Activated CD4-positive, alpha-beta T cell treated with anti-CD3 and anti-CD28 coated beads, Interleukin-2, amount 50 U/mL, for 48 hours (primary cell): ENCODE measurements at places on chromosomes 4 and X.
A peak's percentile ranks its signal among the peaks of the same experiment; 100 is the strongest.

DNA sequence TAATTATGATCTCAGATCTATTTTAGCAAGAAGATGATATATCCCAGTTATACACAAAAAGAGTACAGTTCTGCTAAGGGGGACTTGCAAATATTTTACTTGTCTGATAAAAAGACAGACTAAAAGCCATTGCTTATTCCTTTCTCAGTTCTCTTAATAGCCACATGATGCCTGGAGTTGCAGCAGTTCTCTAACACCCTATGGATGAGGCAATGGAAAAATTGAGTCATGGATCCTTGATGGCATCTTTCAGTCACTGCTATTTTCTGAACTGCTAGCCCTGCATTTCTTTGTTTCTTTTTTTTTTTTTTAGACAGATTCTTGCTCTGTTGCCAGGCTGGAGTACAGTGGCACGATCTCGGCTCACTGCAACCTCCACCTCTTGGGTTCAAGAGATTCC, 1956.7 kb downstream of the C4orf33 start:
- no peak for DNase-seq

DNA sequence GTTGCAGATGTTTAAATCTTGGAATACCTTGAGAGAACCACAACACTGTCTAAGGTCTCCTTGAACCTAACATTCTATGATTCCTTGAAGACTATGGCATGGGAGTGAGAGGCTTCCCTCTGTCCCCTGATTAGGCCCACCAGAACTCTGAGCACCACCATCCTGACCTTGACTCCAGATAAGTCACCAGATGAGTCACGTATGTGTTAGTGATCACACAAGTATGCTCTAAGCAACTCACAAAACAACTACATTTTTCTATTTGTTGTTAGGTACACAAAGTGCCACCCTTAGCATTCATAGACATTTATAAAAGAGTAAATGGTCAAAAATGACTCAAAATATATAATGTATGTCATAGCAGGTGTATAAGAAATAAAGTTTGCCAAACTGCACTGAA, 252.9 kb upstream of the CXXC4 start:
- DNase-seq, result no peak

DNA sequence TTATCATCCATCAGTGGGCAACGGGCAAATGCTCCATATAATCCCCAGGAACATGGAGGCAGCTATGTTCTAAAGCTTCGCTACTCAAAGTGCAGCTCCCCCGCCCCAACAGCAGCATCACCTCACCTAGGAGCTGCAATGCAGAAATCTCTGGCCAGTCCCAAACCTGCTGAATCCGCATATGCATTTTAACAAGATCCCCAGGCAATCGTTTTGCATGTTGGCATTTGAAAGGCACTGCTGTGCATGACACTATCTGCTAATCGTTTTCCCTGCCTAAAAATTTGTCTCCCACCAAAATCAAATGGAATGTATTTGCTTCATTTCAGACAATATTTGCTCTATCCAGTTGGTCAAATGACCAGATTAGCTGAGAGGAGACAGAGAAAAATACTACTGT, 15.2 kb downstream of the ADGRG2 start:
- no peak for DNase-seq

DNA sequence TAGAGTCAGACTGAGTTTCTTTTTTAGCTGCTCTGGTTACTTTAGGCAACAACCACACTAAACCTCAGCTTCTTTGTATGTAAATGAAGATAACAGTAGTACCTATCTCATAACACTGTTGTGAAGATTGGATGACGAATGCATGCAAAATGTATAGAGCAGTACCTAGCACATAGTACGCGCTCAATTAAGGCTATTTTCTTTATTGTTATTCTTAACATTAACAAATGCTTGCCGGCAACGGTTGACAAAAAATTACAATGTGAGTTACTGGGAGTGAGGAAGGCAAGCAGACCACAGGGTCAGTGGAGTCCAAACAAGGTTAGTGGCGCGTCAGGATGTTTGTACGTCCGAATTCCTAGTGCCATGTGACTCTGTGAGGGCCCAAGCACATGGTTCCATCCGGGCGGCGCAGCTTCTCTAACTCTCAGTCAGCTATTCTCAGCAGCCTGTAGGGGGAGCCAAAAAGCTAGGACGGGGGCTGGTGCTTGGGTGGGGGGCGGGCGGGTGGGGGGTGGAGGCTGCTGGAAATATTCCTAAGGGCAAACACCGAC, 821 bp upstream of the NALF2 start:
- no peak for DNase-seq

DNA sequence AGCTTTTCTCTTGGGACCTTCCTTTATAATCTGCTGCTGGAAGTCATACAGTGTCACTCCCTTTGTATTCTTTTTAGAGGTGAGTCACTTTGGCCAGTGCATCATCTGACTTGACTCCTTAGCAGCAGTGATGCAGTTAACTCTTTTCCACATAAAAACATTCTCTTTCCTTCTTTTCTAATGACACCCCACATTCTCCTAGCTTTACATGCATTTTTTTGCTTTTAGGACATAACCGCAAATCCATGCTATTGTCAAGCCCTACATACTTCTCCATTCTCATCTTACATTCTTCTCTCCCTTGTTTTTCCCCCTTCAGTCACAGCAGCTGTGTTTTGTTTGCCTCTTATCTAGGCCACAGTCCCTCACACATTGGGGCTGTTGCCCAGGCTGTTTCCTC, 55.1 kb downstream of the ZNF330 start:
- no peak for DNase-seq

DNA sequence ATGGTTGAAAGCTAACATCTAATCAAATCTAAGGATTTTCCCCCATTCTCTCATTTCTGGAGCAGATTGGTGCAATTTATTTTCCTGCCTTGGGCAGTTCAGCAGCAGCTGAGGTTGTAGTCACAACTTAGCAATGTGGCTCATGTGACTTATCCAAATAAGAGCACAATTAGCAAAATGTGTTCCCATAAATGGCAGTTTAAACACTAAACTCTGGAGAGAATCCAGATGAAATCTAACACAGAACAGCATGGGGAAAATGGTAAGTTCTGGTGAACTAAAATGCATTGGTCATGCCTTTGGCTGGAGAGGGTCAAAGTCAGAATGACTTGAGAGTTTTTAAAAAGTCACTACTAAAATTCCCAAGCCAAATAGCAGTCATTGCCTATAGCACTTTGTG, 422.6 kb upstream of the DIPK2B start:
- DNase-seq, result no peak

DNA sequence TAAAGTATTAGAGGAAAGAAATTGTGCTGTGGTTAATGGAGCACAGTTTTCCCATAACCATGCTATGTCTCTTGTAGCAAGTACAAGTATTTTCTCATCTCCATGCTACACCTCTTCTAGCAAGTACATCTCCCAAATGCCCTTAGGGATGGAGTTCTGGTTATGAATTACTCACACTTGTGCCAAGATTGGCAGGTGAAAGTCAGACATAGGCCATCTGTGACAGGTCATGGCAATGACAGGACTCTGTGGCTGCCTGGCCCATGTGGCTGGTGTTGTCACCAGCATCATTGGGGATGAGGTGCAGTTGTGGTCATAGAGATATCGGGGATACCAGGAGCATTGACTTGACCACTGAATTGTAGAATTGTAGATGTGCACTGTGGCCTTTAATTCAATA, 310.2 kb downstream of the FAT4 start:
- DNase-seq, result no peak

DNA sequence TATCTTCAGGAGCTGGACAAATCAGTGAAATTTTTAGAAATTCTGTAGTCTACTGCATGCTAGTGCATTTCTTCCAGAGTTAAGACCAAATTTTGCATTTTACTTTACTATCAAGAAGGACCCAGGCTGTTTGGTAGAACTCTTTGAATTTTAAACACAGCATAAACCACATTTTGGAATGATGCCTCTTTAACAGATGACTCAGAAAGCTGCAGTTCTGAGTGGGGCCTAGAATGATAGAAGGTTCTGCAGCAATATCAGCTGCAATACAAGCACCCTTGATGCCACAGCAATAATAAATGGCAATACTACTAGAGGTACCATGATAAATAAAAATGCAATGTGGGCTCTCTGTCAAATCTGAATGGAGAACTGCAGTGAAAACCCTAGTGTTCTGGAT, 198.7 kb downstream of the TMA16 start:
- no peak for DNase-seq

DNA sequence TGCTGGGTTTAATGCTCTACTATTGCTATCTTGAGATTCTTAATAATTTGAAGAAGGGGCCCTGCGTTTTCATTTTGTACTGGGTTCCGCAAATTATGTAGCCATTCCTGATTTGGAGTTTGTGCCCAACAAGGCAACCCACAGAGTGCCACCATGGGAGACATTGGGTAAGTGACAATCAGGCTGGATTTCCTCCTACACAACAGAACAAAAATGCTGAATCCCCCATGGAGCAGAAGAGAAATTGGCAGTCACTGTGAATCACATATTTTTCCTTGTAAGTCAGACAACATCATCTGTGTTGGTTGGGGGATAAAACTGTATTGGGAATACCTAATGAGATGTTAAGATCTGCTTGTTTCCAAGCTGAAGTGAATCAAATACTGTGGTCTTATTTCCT, 80.9 kb downstream of the CNGA2 start:
- no peak for DNase-seq

- DNase-seq, result no peak
Observed at GRCh38 chr4:124322234-124323065, 390.1 kb downstream of the ANKRD50 start.

DNA sequence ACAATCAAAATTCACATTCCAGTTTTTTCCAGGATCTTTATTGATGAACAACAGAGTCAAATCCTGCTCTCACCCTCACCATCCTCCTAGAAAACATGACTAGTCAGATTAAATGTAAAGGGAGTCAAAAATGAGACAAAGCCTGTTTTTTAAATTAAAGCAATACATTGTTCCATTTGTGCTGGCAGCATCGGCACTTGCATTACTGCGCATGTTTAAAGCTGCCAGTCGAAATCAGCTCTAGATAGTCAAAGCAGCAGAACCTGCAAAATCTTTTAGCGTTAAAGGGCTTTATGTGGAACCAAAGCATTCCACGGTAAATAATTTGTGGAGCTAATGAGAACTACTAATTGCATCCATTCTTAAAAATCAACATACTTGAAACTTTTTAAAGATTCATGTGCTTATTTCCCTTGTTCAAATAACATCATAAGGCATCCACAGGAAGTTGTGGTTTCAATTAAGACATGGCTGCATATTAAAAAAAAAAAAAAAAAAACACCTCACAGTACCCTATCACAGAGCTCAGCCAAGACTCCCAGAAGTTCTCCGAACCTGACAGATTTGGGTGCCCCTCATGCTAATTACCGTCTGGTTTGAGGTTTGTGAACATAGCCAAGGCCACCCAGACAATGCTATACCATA, 82.2 kb downstream of the SH3KBP1 start:
- no peak for DNase-seq

GRCh38 chr4:1411436-1412375, 5.5 kb upstream of the NKX1-1 start:
- DNase-seq, result no peak

GRCh38 chr4:76982638-76983584, 33.4 kb downstream of the SEPTIN11 start:
- no peak for DNase-seq

DNA sequence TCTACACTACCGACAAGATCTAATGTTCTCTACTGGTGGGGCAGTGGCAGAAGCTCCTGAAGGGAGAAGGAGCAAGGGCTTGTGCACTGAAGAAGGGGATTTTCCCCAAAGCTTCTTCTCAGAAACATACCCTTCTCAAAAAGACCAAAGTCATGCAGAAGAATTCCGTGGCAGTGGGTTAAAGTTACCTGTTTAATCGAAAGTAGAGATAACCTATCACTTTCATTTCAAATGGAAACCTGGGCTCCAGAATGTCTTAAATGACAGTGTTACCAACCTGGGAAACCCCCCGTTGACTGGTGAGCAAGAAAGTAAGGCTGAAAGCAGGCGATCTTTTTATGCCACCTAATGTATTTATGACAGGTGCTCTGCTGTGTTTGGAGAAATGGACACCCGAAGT, 92.5 kb upstream of the TEX13D start:
- DNase-seq, result peak; percentile 49

DNA sequence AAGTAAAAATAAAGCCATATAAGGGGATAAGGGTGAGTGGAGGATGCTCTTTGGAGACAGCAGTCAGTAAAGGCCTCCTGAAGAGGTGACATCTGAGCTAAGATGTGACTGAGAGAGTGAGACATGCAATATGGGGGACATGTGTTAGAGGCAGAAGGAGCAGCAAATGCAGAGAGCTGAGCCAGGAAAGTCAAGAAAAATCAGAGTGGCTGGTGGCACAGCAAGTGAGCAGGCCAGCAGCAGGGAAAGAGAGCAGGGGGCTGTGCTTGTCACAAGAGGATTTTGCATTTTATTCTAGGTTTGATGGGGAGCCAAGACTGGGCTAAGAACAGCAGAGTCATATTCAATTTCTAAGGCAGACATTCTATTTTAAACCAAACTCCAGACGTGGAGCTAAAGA, 394.5 kb downstream of the KCNIP4 start:
- DNase-seq, result no peak

- no peak for DNase-seq
Observed at GRCh38 chr4:105990933-105991332, 95.7 kb downstream of the NPNT start.

- no peak for DNase-seq
Observed at GRCh38 chrX:152913910-152914309, 16.0 kb downstream of the ZNF185 start.

GRCh38 chr4:174460684-174461083, 61.6 kb downstream of the HPGD start:
- no peak for DNase-seq

DNA sequence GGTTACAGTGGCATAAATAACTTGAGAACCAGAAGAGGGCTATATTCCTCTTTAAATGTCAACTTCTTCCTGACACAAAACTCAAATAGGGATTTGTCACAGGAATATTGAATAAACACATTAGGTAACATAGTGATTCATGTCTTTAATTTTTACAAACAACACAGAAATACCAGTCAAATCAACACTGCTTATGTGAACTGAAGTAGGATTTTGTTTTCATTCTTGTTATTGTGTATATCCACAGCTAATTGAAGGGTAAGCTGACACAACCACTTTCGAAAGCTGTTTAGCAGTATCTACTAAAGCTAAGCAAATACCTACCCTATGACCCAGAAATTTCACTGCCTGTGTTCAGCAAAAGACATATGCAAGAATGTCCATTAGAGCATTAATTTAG, 120.4 kb upstream of the EOLA2 start:
- no peak for DNase-seq

GRCh38 chr4:81003597-81004111, 26.9 kb upstream of the BMP3 start:
- DNase-seq, result no peak

DNA sequence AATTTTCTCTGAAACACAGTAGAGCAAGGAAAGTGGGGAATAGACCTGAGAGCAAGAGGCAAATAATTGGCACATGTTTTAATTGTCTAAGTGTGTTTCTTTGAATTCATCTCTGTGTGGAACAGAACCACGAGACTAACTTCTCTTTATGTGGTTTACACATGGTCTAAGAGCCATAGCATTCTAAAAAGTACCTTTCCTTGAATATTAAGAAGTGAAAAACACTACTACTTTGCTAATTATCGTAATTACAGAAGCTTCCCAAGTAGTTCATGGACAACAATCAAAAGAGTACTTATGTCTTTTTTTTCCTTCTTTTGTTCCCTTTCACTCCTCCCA, 2.9 kb upstream of the CYBB start:
- DNase-seq, result no peak

- DNase-seq, result no peak
Observed at GRCh38 chrX:13180807-13181206, 136.4 kb upstream of the FAM9C start.

- no peak for DNase-seq
Observed at GRCh38 chr4:158530381-158530780, 8.7 kb downstream of the RXFP1 start.

- DNase-seq, result no peak
Observed at GRCh38 chrX:21813612-21814368, 25.6 kb upstream of the MBTPS2 start.
